Stimulated activated naive CD8-positive, alpha-beta T cell treated with anti-CD3 and anti-CD28 coated beads, Interleukin-15, Interleukin-2, amounts not matched to agents 100 U/mL and 50 U/mL, for 24 hours (primary cell): ENCODE measurements at places on chromosomes 2 and 18.

DNA sequence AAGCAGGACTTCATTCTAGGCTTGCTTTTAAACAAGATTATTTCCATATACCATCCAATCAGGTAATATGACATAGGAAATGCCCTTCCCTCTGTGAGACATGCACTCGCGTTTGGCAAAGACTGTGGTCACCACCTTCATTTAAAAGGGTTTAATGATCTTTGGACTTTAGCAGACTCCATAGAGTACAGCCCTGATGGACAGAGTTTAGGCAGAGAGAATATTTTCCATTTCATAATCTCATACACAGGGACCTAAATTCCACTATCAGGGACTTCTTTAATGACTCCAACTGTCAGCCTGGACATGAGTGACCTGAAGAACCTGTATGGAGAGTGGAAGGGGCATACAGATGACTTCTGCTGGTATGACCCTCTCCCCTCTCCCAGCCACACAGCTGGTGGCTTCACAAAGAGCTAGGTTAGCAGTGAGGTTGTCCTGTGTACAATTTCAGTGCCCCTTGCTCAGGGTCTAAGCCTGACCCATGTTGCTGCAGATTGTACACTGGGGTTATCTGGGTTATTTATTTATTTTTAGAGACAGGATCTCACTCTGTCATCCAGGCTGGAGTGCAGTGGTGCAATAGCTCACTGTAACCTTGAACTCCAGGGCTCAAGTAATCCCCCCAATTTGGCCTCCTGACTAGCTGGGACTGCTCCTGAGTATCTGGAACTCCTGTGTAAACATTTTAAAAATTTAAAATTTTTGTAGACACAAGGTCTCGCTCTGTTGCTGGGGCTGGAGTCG lies 59.2 kb downstream of the PTPRM start:
- no peak for DNase-seq

DNA sequence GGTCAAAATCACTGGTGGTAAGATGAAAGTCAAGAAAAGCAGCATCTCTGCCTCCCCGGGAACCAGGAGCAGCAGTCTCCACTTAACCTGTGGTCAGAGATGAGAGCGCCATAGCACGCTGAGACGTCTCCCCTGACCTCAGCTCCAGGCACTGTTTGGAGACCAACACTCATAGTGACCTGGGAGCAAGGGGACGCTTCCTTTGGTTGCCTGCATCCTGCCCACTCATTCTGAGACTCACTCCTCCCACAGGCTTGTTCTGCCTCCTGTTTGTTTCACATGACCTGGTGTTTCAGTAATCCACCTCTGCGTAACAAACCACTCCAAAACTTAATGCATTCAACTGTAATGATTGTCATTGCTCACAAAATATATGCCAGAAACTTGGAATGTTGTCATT lies 139.3 kb downstream of the ACOXL start:
- no peak for DNase-seq

DNA sequence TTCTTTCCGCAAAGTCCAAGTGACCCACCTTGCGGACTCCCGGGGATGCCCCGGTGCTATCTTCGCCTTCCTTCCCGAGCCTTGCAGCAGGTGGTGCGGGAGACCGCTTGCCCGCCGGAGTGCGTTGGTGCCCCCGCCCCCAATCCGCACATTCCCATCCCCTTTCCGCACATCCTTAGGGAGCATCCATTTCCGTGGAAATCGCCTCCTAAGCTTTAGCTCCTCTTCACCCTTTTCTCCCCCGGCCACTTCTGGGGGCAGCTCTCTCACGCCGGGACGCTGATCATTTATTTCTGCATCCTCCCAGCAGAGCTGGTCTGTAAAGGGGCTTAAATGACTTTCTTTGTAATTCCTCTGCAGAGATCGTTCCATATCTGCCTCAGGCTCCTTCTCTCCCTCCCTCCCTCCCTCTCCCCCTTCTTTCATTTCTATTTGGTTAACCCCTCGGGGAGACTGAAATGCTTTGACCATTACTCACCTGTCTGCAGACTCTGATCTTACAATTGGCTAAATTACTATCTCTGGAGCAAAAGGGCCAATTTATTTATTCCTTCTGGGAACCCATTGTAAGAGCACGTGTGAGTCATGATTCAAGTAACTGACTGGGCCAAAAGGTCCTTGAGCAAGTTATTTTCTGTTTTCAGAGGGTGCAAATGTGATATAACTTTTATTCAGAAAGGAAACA lies 1.3 kb upstream of the LYPD1 start:
- DNase-seq: no peak

DNA sequence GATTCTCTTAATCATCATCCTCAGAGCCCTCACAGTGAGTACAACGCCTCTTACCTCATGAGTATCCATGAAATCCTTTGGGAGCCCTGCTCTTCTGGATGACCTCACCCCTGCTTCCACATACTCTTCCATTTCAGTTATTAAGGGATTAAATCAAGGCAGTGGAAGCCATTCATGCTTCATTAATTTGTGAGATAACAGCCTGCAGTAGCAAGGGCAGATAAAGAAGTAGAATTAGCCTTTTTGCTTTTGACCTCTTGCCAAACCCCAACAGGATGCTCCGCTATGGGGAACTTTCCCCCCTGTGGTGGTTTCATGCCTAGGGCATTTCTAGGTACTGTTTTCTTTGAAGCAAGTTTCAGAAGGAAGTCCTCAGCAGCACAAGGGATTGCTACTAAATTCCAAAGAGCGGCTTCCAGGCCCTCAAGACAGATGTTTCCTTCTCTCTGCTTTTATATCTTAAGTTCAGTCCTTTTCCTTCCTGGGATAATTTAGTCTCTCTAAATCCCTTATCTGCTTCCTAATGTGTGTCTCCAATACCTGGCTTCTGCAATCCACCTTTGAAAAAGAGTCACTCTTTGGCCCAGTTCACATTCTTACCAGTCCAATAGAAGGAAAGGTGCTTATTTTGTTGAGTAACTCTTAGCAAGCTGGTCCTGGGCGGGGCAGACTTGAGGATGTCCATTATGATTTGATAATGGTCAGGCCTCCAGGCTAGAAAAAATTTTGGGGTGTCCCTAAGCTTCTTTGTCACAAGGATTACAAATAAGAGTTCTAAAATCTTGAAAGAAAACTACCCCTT lies 76.9 kb downstream of the MYO1B start:
- peak; percentile 16 for DNase-seq

DNA sequence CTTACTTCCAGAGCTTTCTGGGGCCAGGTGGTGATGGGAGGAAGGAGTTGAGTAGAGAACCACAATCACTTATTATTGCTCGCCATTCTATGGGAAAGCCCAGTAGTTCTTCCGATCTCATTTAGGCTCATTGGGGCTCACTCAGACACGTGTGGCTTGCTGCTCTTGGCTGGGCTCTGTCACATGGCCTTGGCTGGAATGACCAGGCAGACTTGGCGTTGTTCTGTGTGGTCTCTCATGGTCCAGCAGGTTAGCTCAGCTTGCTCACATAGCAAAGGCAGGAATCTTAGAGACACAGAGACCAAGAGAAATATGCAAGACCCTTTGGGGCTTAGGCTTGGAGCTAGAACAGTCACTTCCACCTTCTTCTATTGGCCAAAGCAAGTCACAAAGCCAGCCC lies 261.2 kb downstream of the LOXHD1 start:
- DNase-seq: no peak

DNA sequence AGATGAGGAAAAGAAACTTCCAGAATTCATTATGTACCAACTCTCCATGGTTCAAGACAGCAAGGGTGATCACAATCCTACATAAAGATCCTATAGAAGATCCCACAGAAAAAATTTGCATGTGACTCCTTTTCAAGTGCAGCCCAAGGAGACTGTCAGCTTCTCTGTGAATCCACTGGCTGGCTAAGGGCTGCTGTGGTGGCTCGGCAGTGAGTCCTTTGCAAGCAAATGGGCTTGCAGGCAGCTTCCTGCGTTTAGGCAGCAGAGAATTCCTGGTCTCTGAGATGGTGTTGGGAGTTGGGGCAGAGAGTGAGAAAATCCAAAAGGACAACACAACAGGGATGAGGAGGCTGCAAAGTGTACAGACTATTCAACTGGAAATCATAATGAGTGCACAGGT lies 43.4 kb downstream of the NABP1 start:
- no peak for DNase-seq

DNA sequence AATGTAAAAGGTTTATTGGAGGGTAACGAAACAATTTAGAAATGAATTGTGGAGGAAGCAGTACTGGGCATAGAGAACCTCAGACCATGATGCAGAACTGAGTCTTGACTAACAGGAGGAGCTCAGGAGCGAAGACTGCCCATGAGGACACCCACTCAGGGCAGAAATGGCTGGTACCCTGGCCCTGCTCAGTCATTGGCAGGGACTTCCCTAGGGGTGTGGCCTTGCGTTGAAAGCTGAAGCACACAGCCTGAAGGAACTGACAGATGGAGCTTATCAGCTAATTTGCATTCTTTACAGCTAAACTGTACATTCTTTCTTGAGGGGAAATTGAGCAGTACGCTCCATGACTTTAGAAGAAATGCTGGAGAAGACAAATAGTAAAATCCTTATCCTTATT lies 57.1 kb downstream of the PDK1 start:
- DNase-seq: no peak

GRCh38 chr2:216243026-216243425 lies 129.3 kb downstream of the MARCHF4 start:
- no peak for DNase-seq

DNA sequence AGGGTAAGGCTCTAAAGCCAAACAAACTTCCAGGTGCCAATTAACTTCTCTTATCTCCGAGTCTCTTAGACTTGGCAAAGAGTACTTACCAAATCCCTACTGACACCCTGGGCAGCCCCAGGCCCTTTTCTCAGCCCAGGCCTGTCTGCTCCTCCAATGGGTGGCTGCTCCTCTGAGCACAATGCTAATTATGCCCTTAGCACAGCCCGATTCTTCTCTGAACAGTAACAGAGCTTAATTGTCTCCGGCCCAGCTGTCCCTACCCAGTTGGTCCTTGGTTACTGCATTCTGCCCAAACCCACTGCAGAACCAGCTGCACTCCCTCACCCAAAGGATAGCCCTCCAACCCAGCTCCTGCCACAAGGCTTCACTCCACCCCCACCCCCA lies 110.3 kb downstream of the SMAD7 start:
- no peak for DNase-seq

GRCh38 chr2:208595386-208596275 lies 189.0 kb downstream of the PTH2R start:
- DNase-seq: no peak

- DNase-seq: no peak
Measured at GRCh38 chr2:36555789-36556188, 42.2 kb downstream of the FEZ2 start.

- DNase-seq: peak; percentile 63
Measured at GRCh38 chr18:51211552-51211951, 14.1 kb upstream of the MEX3C start.

DNA sequence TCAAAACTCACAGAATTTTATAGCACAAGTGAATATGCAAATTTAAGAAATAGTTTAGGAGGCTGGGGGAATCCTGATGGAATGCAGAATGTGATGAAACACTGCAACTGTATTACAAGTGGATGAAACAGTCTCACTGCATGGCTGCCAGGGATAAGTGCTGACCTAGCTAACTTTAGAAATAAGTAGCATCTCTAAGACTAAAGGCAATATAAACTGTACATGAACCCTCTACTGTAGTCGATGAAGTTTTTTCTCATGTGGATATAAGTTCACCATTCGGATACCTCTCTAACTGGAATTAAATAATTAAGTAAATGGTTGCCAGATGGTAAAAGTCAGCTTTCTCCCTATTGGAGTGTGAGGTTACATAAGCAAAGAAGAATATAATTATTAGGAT lies 777.8 kb upstream of the RAB6C start:
- DNase-seq: no peak

DNA sequence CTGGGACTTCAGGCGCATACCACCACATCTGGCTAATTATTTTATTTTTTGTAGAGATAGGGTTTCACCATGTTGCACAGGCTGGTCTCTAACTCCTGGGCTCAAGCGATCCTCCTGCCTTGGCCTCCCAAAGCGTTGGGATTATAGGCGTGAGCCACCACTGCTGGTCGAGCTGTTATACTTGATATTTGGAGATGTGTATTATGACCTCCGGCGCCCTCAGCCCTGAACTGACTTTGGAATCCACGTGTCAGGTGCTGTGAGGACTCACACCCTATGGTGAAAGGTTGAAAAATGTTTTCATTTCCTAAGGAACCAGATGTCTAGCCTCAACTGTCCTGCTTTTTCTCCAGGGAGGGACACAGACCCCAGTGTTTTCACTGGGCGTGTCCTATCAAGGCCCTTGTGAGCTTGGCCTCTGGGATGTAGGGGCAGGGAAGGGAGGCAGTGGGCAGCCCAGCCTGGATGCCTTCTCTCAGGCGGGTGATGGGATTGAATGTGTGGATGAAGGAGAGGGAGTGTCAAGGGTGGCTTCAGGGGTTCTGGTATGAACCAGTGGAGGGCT lies 56.4 kb upstream of the HAAO start:
- DNase-seq: no peak

GRCh38 chr2:127110985-127111384 lies 4.0 kb upstream of the BIN1 start:
- DNase-seq: no peak

DNA sequence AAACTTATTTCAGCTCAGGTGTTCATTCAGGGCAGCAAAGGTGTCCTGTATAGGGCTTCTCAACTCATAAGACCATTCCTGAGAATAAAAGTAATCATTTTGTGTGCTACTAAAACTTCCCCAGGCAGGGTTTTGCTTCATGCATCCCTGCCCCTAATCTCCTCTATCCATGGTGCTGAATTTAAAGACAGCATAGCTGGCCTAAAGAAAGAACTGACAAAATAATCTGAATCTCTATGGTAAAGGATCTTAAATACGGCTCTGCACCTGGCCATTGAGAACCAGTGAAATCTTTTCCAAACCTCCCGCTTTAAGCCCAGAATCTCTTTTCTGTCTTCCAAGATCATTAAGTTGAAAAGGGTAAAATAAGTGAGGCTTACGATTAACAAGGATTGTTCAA lies 292.1 kb upstream of the KLHL29 start:
- no peak for DNase-seq

DNA sequence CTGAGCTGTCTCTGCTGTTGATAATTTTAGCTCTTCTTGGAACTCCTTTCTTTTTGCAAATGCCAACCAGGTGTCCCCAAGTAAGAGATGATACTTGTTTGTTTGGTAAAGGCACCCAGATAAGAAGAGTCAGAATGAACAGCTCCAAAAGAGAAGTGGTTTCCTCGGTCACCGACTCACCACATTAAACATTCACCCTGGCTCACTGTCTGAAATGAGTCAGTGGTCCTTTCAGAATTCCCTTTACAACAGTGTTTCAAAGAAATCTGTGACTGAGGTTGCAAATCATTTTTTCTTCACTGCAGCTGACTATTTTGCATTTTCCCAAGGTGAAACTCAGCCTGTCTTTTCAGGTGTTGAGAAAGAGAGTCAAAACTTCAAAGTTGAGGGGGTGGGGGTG lies 16.2 kb upstream of the CXCR4 start:
- peak; percentile 53 for DNase-seq

- no peak for DNase-seq
Measured at GRCh38 chr2:64862623-64863022, 126.6 kb upstream of the SLC1A4 start.

- no peak for DNase-seq
Measured at GRCh38 chr2:186605041-186605440, 15.2 kb downstream of the ITGAV start.
